ENCODE measurements at places on chromosomes 12 and 14.

- DNase-seq = no peak
Observed at GRCh38 chr12:22217556-22217955, 117.0 kb downstream of the ST8SIA1 start.

DNA sequence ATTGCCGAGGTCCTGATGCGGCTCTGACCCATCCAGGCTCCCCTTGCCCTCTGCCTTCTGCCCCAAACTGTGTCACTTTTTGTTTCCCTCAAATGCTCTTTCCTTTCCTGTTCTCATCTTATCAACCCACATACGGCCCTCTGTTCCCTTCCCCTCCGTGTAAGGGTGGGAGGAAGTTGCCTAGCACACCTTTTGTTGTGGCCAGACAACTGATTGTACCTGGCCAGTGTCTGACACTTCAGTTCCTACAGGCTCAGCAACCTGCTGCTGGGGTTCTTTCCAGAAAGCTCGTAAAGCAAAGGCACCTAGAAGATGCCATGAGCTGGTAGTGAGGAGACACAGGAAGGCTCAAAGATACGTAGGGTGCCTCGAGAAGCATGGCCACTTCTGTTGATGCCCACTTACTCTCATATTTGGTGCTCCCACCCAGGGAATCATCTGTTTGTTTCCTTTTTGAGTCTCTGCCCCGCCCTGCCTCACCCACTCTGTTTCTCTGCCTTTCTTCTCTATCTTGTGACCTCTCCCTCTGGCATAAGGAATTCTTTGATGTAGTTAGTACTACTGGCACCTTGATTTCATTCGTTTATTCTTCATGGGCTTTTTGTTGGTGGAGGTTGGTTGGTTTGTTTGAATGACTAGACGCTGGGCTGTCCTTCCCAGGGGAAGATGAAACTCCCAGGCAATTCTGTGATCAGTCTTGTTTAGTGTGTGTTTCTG lies 152.4 kb upstream of the FKBP4 start:
- no peak for DNase-seq

- DNase-seq = no peak
Observed at GRCh38 chr14:53325176-53325806, 172.2 kb upstream of the DDHD1 start.

DNA sequence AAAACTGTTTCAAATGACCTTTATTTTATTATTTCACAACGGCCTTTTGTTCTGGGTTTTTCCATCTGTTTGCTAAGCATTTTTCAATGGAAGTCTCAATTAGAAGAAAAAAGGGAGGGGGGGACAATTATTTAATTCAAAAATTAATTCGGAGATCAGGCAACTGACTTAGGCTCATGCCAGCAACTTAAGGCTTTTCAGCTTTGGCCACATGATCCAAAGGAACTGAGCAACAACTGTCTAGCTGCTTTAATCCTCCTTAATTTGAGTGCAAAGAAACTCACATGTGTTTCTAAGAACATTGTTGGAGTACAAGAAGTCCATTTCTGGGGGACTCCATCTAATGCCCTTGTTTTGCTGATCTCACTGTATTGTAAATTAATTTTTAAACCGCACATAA lies 188.0 kb downstream of the EXOC5 start:
- no peak for DNase-seq

GRCh38 chr12:120367924-120368788 lies 808 bp downstream of the MSI1 start:
- DNase-seq = no peak

- no peak for DNase-seq
Observed at GRCh38 chr12:93484315-93484981, 17.1 kb downstream of the MRPL42 start.

GRCh38 chr12:57255916-57256315 lies 4.9 kb upstream of the STAC3 start:
- no peak for DNase-seq

DNA sequence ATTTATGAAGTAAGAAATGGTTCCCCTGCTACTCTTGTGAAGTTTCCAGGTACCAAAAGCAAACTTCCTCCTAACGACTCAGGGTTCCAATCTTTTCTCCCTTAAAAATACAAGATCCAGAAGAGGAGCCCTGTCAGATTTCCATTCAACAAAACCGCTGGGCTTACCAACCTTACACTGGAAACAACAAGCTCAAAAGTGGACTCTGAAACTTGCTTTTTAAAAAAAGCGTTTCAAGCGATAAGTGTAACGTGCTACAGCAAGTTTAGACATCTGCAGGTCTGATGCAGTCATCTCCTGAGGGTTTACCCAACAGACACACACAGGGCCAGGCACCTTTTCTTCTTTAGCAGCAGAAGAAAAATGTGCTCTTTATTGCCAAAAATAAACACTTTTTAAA lies 6.9 kb upstream of the CREBL2 start:
- no peak for DNase-seq

GRCh38 chr12:107929436-107929835 lies 154.9 kb downstream of the ASCL4 start:
- no peak for DNase-seq

DNA sequence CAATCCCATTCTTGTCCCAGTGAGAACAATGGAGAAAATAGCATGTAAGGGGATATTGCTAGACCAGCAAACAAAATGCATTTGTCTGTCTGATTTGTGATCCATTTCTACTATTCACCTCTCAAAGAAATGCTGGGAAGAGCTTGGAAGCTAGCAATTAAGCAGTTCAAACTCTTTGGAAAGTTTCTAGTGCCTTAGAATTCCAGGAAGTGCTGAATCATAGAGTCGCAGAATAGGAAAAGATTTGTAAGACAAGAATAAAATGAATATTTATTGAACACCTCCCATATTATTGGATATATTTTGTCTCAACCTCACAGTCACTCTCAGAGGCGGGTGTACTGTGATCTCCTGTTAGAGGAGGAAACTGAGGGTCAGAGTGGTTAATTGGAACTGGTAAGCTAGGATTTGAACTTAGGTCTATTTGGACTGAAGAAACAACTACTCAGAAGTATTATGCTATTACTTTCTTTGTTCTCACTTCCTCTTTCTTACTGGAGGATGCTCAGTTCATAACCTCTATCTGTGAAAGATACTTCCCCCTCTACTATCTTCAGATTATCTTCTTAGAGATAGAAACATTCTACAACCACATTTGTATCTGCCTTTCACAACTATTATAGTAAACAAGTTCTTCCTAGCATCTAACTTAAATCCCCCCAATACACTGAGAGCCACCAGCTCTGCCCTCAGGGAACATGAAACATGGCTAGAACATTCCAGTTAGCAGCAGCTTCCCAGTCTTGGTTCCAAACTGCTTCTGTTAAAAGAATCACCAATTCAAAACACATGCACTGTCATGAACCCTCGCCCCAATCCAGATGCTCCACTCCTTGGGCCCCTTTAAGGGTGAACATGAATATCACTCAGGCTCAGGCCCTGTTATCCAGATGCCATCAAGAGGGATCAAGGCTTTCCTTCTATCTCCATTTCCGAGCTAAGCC lies 64.2 kb downstream of the DRAM1 start:
- DNase-seq = no peak
